Stimulated activated CD4-positive, alpha-beta T cell treated with anti-CD3 and anti-CD28 coated beads, Interleukin-2, amount 100 ng/mL, for 24 hours (primary cell): ENCODE measurements at places on chromosomes 7 and 10.

GRCh38 chr7:107865956-107866775, 24.8 kb upstream of the DLD start:
- peak; percentile 15 for DNase-seq

- DNase-seq = no peak
These were observed 5.5 kb downstream of the ZP3 start for GRCh38 chr7:76430211-76430610.

DNA sequence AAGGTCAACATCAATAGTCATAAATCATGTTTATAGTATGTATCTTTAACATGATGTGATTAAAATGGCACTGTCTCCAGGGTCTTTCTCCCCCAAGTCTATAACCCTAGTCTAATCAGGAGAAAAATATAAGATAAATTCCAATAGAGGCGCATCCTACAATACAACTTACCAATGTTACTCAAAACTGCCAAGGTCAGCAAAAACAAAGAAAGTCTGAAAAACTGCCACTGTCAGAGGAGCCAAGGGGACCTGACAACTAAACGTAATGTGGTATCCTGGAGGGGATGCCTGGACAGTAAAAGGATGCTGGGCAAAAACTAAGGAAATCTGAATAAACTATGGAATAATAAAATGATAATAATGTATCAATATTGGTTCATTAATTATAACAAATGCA, 63.9 kb downstream of the TPK1 start:
- DNase-seq = no peak

- DNase-seq = peak; percentile 46
These were observed 1.6 kb downstream of the FZD8 start for GRCh38 chr10:35640474-35640873.
